Activated CD4-positive, CD25-positive, alpha-beta regulatory T cell (primary cell): ENCODE measurements at places on chromosomes 13 and 19.

GRCh38 chr19:51607920-51608562 is 22.2 kb downstream of the SIGLEC5 start:
- DNase-seq = peak; percentile 30

DNA sequence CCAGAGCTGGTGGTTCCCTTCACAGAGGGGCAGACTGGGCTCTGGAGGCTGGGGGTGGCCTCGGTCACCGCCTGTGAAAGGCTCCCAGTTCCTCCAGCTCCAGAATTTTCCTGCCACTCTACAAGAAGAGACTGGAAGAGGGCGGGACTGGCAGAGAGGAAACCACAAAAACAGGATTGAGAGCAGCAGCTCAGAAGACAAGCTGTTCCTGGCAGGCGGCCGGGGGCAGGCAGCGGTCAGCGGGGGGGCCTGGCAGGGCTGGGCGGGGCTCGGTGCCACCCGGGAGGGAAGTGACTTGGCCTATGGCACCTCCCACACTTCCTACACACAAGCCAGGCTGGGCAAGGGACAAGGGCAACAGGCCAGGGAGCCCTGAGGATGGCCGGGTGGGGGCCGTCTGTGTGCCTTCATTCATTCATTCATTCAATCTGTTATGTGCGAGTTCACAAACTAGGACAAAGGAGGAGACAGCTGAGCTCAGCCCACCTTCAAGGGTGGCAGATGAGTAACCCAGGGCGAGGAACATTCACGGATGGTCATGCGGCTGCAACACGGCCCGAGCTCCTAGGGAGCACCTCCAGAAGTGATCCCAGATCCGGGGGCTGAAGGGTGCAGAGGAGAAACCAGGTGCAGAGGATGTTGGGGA is 16.9 kb upstream of the BTBD2 start:
- peak; percentile 42 for DNase-seq

- no peak for DNase-seq
Observed at GRCh38 chr13:24159357-24159756, 1.2 kb upstream of the SPATA13 start.

- DNase-seq = no peak
Observed at GRCh38 chr19:38971672-38972071, 3.9 kb downstream of the FBXO17 start.

DNA sequence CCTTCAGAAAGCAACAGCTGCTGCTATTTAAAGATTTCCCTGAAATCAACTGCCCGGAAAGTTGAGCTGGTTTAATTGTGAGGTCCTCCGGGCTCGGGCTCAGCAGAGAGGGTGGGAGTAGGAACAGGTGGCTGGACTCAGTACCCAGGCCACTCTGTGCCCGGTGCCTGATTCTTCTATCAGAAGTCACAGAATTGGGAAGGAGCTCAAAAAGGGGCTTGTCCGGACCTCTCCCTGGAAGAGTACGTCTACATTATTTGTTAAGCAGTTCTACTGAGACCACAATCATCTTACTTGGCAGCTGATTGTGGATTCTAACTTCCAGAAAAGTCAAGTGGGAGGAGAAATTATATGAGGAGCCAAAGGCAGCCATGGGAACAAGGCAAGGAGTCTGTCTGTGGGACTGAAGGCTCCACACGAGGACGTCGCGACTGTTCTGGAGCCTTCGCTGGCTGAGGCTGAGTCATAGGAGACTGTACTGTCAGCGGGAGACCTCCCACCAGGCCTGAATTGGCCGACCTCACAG is 91.7 kb upstream of the ANKRD10 start:
- DNase-seq = no peak

DNA sequence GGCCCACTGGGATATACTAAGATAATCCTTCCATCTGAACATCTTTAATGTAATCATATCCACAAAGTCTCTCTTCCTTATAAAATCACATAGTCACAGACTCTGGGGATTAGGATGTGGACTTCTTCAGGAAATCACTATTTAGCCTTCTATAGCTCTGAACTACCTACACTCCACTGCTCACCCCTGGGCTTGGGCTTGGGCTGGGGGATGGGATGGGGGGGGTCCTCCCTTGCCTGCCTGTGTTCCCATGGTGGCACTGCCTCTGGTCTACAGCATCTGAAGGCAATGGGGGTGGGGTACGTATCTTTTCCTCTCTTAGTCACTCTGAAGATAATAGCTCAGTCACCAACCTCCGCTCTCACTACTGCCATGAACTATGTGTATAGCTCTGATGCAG is 67.8 kb upstream of the SERTM1 start:
- no peak for DNase-seq
